ENCODE measurements at places on chromosomes 16 and 17. TPM values are rescaled to one million over a fixed set of nuclear protein-coding genes. Genes with fewer than 3 reads are reported as not detected.

UBB gene
- 1,904 TPM for total RNA-seq

AANAT gene
- total RNA-seq = not detected

NSMCE1 gene
- total RNA-seq = 37.0 TPM

TBX2 gene
- total RNA-seq = 11.5 TPM

PPP1R9B gene
- total RNA-seq = 74.8 TPM

SPATA22 gene
- total RNA-seq = not detected

AATF gene
- total RNA-seq = 81.7 TPM

AOC2 gene
- total RNA-seq = 4.2 TPM

EFCAB5 gene
- total RNA-seq = 0.43 TPM

DNA sequence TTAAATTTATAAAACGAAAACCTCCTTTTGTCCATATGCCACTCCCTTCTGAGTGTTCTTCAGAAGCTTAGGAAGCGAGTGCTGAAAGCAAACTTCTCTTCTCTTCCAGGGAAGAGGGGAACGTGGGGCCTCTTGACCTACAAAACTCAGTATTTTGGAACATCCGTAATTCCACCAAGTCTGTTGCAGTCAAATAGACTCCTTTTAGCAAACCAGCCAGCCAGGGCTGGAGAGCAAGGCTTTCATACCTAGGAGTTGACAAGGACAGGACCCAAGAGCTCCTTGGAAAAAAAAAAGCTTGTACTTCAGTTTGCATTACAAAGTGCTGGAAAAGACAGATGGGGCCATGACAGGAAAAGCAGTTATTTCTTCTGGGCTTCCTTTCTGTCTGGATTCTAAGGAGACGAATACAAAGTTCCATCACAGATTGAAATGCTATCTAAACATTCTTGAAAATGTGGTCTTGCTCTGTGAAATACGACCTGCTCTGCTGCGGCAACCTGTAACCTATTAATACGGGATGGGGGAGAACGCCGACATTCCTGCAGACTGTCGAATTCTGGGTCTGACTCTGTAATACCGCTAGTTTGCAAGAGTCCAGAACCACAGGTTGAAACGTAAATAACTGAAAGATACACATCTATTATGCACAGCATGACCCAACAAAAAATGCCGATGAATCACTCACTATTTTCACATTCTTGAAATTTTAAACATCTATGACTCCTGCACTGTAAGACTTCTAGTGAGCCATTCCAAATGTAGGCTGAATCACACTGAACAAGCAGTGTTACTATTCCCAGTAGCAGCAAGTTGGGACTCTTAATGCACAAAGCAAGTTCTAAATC is 20.6 kb downstream of the VPS53 start:
- H3K27ac ChIP-seq = no peak overlapping the region
- H3K4me1 ChIP-seq = no peaks in the 10 kb centered on the region
- no peak for DNase-seq
- H3K36me3 ChIP-seq = no peaks in the 10 kb centered on the region

- DNase-seq = no peak
- no peaks in the 10 kb centered on the region for H3K36me3 ChIP-seq
- H3K27ac ChIP-seq = no peak overlapping the region
- H3K4me1 ChIP-seq = no peaks in the 10 kb centered on the region
These were observed 18.9 kb downstream of the COG1 start for GRCh38 chr17:73211745-73212144.

GRCh38 chr16:50697881-50698767 is 4.7 kb downstream of the NOD2 start:
- no peak overlapping the region for H3K4me3 ChIP-seq
- H3K27ac ChIP-seq = no peak overlapping the region
- peak; percentile 29 for DNase-seq
- peaks cover 12% of the 10 kb centered on the region for H3K4me1 ChIP-seq
- H3K36me3 ChIP-seq = no peaks in the 10 kb centered on the region

GRCh38 chr16:85209526-85210121 is 97.4 kb upstream of the CIBAR2 start:
- no peak for DNase-seq
- H3K4me1 ChIP-seq = no peaks in the 10 kb centered on the region
- no peak overlapping the region for H3K27ac ChIP-seq

GRCh38 chr16:55502801-55503366 is 6.0 kb upstream of the LPCAT2 start:
- no peak for DNase-seq
- no peak overlapping the region for H3K4me3 ChIP-seq
- no peak overlapping the region for H3K27ac ChIP-seq
- no peaks in the 10 kb centered on the region for H3K36me3 ChIP-seq
- H3K27me3 ChIP-seq = no peaks in the 10 kb centered on the region
- peaks cover 14% of the 10 kb centered on the region for H3K4me1 ChIP-seq

- no peak overlapping the region for H3K27ac ChIP-seq
- no peaks in the 10 kb centered on the region for H3K27me3 ChIP-seq
- H3K36me3 ChIP-seq = no peaks in the 10 kb centered on the region
- no peak overlapping the region for H3K4me3 ChIP-seq
- H3K4me1 ChIP-seq = no peaks in the 10 kb centered on the region
- no peak for DNase-seq
These were observed 416.4 kb downstream of the CDH11 start for GRCh38 chr16:64705443-64705842.

DNA sequence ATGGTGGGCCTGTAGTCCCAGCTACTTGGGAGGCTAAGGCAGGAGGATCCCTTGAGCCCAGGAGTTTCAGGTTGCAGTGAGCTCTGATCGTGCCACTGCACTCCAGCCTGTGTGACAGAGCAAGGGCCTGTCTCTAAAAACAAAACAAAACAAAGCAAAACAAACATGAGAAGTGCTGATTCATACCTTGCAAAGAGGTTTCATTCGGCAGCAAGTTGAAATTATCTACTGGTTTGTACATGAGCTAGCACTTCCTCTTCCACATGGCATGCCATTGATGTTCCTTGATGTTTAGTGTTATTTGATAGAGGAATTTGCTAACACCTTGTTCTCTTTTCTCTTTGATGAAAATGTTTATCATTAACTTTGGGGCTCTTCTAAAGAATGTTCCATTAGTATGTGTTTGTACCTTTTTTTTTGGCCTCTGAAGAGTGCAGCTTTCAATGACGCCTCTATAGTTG is 50.6 kb downstream of the SPECC1 start:
- peak overlapping the region; percentile 51 for H3K27ac ChIP-seq
- H3K36me3 ChIP-seq = no peaks in the 10 kb centered on the region
- H3K4me1 ChIP-seq = no peaks in the 10 kb centered on the region
- H3K27me3 ChIP-seq = no peaks in the 10 kb centered on the region
- no peak overlapping the region for H3K4me3 ChIP-seq
- DNase-seq = peak; percentile 25

GRCh38 chr16:75911896-75912295 is 185.6 kb upstream of the CPHXL start:
- no peaks in the 10 kb centered on the region for H3K36me3 ChIP-seq
- DNase-seq = no peak
- H3K27me3 ChIP-seq = no peaks in the 10 kb centered on the region

DNA sequence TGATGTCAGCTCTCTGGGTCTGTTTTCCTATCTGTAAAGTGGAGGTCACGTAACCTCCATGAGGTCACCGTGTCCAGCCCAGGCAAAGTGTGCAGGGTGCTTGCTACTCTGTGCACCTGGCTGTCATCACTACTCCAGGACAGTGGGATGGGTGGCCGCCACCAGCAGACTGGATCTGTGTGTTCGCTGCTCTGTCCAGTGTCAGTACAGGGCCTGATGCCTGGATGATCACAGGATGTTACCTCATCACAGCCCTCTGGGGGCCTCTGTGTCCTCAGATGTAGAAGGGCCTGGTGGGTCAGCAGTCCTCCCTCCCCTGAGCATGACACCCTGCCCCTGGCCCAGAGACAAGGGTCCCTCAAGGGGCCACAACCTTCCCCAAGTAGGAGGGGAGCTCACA is 80.0 kb downstream of the KCNJ18 start:
- H3K27me3 ChIP-seq = no peaks in the 10 kb centered on the region
- H3K36me3 ChIP-seq = no peaks in the 10 kb centered on the region
- no peak overlapping the region for H3K4me3 ChIP-seq
- DNase-seq = peak; percentile 23

GRCh38 chr17:73639932-73640331 is 4.3 kb downstream of the SDK2 start:
- H3K36me3 ChIP-seq = no peaks in the 10 kb centered on the region
- H3K4me1 ChIP-seq = 0 out of 2 replicates have a peak, but pooled peaks cover 9% of the 10 kb centered on the region
- no peak overlapping the region for H3K27ac ChIP-seq

DNA sequence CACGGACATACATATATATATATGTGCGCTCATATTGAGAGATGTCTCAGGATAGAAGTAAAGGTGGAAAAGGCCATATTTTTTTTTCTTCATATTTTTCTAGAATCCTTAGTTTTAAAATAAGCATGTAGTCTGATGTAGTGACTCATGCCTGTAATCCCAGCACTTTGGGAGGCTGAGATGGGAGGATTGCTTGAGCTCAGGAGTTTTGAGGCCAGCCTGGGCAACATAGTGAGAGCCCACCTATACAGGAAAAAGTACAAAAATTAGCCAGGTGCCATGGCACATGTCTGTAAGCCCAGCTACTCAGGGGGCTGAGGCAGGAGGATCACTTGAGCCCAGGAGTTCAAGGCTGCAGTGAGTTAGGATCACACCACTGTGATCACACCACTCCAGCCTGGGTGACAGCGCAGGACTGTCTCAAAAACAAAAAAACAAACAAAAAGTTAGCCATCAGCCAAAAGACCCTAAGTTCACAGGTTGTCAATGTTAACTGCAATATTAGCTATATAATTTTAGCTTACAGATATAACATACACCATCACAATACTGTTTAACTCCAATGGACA is 10.4 kb downstream of the ZNF652 start:
- no peak for DNase-seq
- no peaks in the 10 kb centered on the region for H3K36me3 ChIP-seq
- no peaks in the 10 kb centered on the region for H3K27me3 ChIP-seq
- H3K27ac ChIP-seq = no peak overlapping the region
- H3K4me3 ChIP-seq = no peak overlapping the region

DNA sequence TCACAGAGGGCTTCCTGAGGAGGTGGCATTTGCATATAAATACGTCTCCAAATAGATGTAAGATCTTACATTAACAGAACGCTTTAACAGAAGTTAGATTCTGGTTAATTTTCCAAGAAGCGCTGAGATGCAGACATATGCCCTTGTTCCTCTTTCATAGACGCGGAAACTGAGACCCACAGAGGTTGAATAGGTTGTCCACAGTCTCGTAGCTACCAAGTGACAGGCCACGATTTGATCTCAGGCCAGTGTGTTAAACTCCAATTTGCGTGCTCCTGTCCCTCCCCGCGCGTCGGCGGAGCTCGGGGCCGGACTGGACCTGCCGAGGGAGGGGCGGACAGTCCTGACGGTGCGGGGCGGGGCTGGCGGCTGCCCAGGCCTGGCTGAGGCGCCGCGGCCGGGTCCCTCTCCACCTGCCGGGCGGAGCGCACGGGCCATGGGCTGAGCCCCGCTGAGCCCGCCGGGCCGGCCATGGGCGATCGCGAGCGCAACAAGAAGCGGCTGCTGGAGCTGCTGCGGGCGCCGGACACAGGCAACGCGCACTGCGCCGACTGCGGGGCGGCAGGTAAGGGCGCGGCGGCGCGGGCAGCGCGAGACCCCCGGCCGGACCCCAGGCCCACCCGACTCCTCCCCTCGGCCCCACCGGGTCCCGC is at the start of gene ADAP2:
ADAP2 (plus strand) TSS at position 402 of the 653 bp plus-strand sequence; CDS start at position 472, 70 bp downstream.
- peak within 1 kb of the TSS; percentile 42 for H3K4me3 ChIP-seq
- peak; percentile 81 for DNase-seq
- no peaks in the 10 kb centered on the region for H3K4me1 ChIP-seq
- H3K27me3 ChIP-seq = no peaks in the 10 kb centered on the region

- H3K27me3 ChIP-seq = no peaks in the 10 kb centered on the region
- no peaks in the 10 kb centered on the region for H3K36me3 ChIP-seq
- no peak overlapping the region for H3K4me3 ChIP-seq
- DNase-seq = no peak
- H3K4me1 ChIP-seq = no peaks in the 10 kb centered on the region
- H3K27ac ChIP-seq = no peak overlapping the region
These were observed 40.8 kb downstream of the SCNN1G start for GRCh38 chr16:23223368-23223767.

DNA sequence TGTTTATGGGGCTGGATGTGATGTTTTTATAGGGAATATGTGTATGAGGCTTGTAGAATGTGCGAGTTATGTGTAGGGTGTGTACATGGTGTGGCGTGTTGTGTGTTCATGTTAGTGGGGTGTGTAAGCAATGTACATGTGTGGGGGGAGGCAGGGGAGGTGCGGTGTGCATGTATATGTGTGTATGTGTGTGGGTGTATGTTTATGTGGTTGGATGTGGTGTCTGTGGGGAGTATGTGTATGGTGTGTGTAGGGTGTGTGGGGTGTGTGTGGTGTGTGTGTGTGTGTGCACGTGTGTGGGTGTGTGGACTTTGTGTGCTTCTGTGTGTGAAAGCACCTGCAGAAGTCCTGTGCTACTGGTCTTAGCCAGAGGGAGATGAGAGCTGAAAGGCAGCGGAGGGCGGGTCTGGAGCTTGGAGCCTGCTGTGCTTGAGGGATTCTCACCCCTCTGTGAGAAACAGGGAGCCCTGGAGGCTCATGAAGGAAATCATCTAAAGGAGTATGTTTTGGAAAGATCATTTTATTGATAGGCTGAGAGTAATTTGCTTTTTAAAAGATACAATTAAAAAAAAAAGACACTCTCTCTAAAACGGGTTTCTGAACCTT is 222.7 kb downstream of the HS3ST4 start:
- no peak for DNase-seq
- H3K4me1 ChIP-seq = no peaks in the 10 kb centered on the region
- H3K36me3 ChIP-seq = no peaks in the 10 kb centered on the region
- no peaks in the 10 kb centered on the region for H3K27me3 ChIP-seq
- H3K4me3 ChIP-seq = no peak overlapping the region
- H3K27ac ChIP-seq = no peak overlapping the region
